ENCODE measurements at places on chromosomes 5 and 9.

DNA sequence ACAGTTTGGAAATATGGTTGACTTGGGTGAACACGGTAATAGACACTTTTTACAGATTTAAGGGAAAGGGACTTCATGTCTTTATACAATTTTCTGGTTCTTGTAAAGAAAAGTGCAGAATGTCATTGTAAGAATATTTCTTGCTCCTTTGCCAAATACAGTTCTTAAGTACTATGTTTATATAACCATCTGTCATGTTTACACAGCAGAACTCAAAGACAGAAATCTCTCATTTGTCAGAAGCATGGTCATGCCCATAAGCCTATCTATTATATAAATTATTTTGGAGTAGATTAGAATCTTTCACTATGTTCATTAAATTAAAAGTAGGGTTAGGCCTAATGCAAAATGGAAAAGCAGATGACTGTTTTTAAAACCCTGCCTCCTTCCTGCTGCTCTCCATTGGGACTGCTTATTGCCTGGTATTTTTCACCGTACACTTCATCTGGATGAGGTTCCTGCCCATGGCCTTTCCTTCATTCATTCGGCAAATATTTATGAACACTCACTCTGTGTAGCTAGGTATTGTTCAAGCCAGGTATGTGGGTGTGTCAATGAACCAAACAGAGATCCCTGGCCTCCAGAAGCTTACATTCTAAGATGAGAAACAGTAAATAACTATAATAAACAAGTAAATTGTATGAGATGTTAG lies 558.1 kb downstream of the NR2F1-AS1 start:
- no peaks in the 10 kb centered on the region for H3K4me1 ChIP-seq
- no peak overlapping the region for H3K4me3 ChIP-seq
- H3K27me3 ChIP-seq: no peaks in the 10 kb centered on the region
- DNase-seq: no peak
- no peak overlapping the region for H3K27ac ChIP-seq

- no peaks in the 10 kb centered on the region for H3K36me3 ChIP-seq
- DNase-seq: no peak
- no peak overlapping the region for H3K4me3 ChIP-seq
- H3K27me3 ChIP-seq: peaks cover 1% of the 10 kb centered on the region
Measured at GRCh38 chr5:151274666-151275065, 21.7 kb downstream of the GM2A start.

DNA sequence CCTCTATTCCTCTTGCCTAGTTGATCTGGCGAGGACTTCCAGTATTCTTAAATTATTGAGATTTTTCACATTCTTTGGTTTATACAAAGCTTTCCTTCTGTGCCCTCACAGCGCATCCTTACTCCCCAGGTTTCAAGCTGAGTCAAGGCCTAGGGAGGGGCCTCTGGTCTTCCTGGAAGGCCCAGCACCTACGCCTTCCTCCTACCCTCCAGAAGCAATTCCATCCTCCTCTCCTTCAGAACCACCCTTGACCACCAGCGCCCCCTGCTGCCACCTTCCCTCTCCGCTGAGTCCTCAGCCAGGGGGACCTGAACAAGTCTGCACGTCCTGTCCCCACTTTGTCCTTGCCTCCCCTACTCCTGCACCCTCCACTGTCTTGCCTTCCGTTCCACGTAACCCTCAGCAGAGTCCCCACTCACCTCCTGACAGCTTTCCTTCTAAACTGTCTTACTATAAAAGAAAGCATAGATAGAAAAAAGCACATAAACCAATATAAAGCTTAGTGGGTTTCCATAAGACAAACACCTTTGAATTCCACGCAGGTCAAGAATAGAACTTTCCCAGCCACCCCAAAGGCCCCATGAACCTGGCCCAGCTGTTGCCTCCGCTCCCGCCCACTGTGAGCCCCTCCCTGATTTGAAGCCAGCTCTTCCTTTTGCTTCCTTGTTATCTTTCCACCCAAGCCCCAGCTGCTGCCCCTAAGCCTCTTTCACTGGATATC lies 63.0 kb upstream of the CTSL start:
- H3K27me3 ChIP-seq: peaks cover 19% of the 10 kb centered on the region
- DNase-seq: no peak
- no peak overlapping the region for H3K4me3 ChIP-seq
- H3K36me3 ChIP-seq: no peaks in the 10 kb centered on the region
- no peaks in the 10 kb centered on the region for H3K4me1 ChIP-seq
- H3K27ac ChIP-seq: peak overlapping the region; percentile 19

- H3K36me3 ChIP-seq: peaks cover 3% of the 10 kb centered on the region
- H3K27ac ChIP-seq: no peak overlapping the region
- H3K4me1 ChIP-seq: no peaks in the 10 kb centered on the region
- H3K4me3 ChIP-seq: no peak overlapping the region
Measured at GRCh38 chr5:39584927-39585326, 160.1 kb upstream of the DAB2 start.

- H3K36me3 ChIP-seq: peaks cover 1% of the 10 kb centered on the region
- DNase-seq: no peak
- H3K27ac ChIP-seq: no peak overlapping the region
- H3K27me3 ChIP-seq: peaks cover 25% of the 10 kb centered on the region
- no peaks in the 10 kb centered on the region for H3K4me1 ChIP-seq
Measured at GRCh38 chr9:94010980-94011533, 55.9 kb upstream of the BARX1 start.

DNA sequence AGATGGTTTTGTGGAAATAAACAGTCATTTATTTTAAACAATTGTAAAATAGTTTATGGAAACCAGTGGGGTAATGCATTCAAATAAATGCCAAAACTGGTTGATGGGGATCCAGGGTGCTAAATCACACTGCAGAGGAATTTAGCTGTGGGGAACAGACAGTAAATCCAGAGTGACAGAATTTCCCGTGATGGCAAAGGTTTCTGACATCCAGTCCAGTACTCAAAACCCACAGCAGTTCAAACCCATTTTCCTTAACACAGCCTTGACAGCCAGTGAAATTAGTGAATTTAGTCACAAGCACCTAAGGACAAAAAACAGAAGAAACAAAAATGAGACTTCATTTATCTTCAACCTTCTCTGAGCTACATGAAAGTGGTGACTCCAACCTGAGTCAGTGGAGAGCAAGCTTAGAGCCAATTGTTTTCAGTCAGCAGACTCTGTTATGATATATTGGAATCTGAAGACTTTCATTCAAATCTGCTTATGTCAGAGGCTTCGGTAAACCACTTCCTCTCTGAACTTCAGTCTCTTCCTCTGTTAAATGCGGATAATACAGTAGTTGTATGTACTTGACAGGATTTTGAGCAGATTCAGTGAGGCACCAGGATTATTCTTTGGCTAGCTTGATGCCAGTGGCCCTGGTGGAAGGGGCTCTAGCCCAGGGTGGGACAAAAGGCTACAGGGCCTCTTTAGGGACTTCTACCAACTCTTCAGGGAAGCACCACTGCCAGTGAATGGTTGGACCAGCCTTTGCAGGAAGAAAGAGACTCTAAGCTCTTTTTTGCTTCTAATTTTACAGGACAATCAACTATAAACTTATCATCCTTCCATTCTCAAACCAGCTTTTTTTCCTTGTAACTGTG lies 185.3 kb downstream of the MAPKAP1 start:
- H3K4me3 ChIP-seq: peak overlapping the region; percentile 23
- peaks cover 1% of the 10 kb centered on the region for H3K36me3 ChIP-seq
- no peaks in the 10 kb centered on the region for H3K27me3 ChIP-seq
- H3K4me1 ChIP-seq: peaks cover 30% of the 10 kb centered on the region

GRCh38 chr9:94699715-94700373 lies 26.7 kb upstream of the AOPEP start:
- H3K4me3 ChIP-seq: no peak overlapping the region
- no peak overlapping the region for H3K27ac ChIP-seq
- no peaks in the 10 kb centered on the region for H3K4me1 ChIP-seq

GRCh38 chr9:130500340-130501180 lies 55.8 kb downstream of the ASS1 start:
- H3K27me3 ChIP-seq: peaks cover 7% of the 10 kb centered on the region
- DNase-seq: no peak
- H3K36me3 ChIP-seq: no peaks in the 10 kb centered on the region
- H3K27ac ChIP-seq: no peak overlapping the region

- peaks cover 11% of the 10 kb centered on the region for H3K36me3 ChIP-seq
- no peaks in the 10 kb centered on the region for H3K27me3 ChIP-seq
- H3K27ac ChIP-seq: peak overlapping the region; percentile 94
Measured at GRCh38 chr5:142971303-142972013, 201.3 kb downstream of the ARHGAP26 start.

- H3K36me3 ChIP-seq: peaks cover 11% of the 10 kb centered on the region
- H3K27ac ChIP-seq: no peak overlapping the region
- no peak for DNase-seq
- H3K27me3 ChIP-seq: no peaks in the 10 kb centered on the region
- peaks cover 5% of the 10 kb centered on the region for H3K4me1 ChIP-seq
Measured at GRCh38 chr9:27561685-27562084, 11.6 kb downstream of the C9orf72 start.

GRCh38 chr9:121281614-121282276 lies 13.8 kb downstream of the GSN start:
- peaks cover 16% of the 10 kb centered on the region for H3K4me1 ChIP-seq
- no peaks in the 10 kb centered on the region for H3K27me3 ChIP-seq
- no peaks in the 10 kb centered on the region for H3K36me3 ChIP-seq
- H3K27ac ChIP-seq: no peak overlapping the region
- no peak for DNase-seq

DNA sequence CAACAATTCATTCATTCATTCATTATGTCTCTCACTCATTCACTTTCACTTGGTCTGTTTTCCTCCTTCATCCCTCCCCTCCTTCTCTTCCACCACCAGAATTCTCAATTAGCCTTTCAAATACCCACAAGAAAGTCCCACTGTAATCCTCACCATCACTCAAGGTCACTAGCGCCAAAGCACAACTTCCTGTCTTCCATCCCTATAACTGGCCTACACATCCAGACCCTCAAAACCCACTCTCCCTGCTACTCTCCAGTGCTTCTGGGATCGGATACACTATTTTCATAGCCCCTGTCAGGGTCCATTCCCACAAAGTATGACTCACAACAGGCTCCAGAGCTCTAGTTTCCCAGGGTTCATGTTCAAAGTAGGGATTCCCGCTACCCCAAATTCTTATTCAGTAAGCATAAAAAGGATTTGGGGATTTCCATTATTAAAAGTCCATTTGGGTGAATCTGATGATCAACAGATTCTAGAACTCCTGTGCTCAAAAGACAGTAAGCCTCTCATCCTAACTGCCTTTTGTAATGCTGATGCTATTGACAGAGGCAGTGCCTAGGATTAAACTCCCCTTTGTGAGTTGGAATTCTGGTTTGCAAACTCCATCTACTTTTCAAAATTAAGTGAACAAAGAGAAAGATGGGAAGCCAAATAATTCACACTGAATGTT lies 250.9 kb downstream of the SEMA5A start:
- no peak for DNase-seq
- H3K27me3 ChIP-seq: no peaks in the 10 kb centered on the region
- no peaks in the 10 kb centered on the region for H3K36me3 ChIP-seq
- H3K27ac ChIP-seq: no peak overlapping the region
- no peak overlapping the region for H3K4me3 ChIP-seq

DNA sequence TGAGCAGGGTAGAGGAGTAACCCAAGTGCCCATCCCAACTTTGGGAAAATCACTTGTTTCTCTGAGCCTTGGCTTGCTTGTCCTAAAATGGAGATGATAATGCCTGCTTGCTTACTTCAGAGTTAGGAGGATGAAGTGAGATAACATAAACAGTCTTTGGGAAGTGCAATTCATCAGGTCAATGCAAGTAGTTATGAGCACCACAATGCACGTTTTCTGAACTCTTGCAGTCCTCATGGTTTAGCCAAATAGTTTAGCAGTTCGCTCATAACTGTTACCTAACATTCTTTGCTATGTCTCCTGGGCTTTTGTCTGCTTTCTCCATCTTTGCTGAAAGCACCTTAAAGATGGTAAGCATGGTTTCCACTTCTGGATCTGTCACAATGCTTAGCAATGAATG lies 270.0 kb downstream of the ADAMTSL1 start:
- no peak for DNase-seq
- H3K4me1 ChIP-seq: no peaks in the 10 kb centered on the region
- H3K27ac ChIP-seq: no peak overlapping the region
- no peak overlapping the region for H3K4me3 ChIP-seq

DNA sequence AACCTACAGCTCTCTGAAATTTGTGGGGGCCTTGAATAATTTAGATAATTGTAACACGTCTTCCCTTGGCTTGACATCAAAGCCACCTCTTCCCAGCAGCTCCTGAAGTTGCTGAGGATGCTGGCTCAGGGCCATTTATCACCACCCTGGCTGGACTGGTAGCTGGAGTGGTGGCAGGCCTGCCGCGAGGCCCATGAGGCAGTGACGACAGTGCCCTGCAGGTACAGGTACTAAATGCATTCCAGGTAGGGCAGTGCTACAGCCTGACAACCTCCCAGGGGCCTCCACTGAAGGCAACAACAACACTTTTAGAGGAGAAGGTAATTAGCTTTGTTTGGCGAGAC lies 270.2 kb upstream of the KLF4 start:
- no peaks in the 10 kb centered on the region for H3K36me3 ChIP-seq
- H3K27ac ChIP-seq: no peak overlapping the region
- no peaks in the 10 kb centered on the region for H3K27me3 ChIP-seq
- DNase-seq: no peak
- no peaks in the 10 kb centered on the region for H3K4me1 ChIP-seq
- no peak overlapping the region for H3K4me3 ChIP-seq

DNA sequence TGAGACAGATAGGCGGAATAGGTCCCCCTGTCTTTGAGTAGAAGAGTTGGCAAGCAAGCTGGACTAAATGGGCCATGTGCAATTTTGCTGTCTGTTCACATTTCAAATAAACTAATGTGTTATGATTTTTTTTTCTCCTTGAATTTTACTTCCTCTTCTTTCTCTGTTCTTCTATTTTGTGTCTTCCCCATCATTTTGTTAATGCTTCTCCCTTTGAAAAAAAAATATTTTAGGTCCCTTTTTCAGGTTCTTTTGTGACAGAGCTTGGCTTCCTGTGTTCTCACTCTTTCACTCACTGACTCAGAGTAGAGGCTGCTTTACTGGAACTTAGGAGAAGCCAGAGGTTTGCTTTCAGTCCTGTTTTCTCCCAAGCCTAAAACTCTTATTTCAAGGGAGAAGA lies 48.1 kb downstream of the PTCD2 start:
- no peak overlapping the region for H3K27ac ChIP-seq
- no peaks in the 10 kb centered on the region for H3K27me3 ChIP-seq
- no peaks in the 10 kb centered on the region for H3K4me1 ChIP-seq
- H3K4me3 ChIP-seq: no peak overlapping the region

All from central memory CD8-positive, alpha-beta T cell (primary cell).